Left lung (tissue), 14 donors: ENCODE measurements at places on chromosomes 16 and 17.
A peak's percentile ranks its signal among the peaks of the same experiment; 100 is the strongest.

- DNase-seq: peak; percentile 8
Observed at GRCh38 chr17:49290690-49291359, 60.2 kb upstream of the PHOSPHO1 start.

DNA sequence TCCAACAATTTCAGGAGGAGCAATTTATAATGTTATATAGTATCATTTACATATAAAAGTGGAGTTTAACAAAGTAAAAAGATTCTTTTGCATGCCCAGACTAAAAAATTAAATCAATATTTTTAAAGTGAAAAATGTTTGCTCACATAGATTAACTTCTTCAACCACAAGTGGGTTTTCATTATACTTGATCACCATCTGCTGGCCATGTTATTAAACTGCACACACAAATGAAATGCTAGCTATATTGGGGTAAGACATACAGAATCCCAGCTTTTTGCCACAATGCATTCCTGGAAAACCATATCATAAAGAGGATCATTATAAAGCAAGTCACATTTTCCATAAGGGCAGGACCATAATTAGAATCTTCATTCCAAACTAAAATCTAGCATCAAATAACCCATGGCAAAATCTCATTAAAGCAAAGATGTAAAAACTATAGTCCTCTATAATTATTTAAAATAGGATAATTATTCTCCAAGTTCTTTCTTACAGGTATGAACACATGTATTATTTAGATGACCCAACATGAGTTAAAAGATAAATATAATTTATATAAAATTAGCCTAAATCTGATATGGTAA is 26.3 kb downstream of the CEP112 start:
- no peak for DNase-seq

DNA sequence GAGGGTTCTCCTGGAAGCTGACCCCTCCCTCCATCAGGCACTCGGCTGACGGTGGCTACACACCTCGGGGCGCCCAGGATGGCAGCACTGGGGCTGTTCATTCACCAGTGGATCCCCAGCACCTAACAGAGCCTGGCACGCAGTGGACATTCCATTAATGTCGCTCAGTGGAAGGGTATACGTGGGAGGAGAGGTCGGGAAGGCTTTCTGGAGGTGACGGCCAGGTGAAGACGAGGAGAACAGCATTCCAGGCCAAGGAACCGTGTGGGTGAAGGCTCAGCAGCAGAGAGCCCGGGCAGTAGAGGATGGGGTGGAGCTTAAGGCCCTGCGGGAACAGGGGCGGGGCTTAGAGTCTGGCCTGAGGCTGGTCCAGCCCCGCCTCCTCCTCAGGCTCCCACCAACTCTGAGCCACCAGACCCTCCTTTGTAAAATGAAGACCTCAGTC is 2.5 kb upstream of the HS3ST6 start:
- no peak for DNase-seq

GRCh38 chr16:87483481-87483880 is 9.3 kb downstream of the ZCCHC14 start:
- no peak for DNase-seq

GRCh38 chr17:46917041-46917440 is 5.9 kb upstream of the GOSR2 start:
- DNase-seq: no peak

DNA sequence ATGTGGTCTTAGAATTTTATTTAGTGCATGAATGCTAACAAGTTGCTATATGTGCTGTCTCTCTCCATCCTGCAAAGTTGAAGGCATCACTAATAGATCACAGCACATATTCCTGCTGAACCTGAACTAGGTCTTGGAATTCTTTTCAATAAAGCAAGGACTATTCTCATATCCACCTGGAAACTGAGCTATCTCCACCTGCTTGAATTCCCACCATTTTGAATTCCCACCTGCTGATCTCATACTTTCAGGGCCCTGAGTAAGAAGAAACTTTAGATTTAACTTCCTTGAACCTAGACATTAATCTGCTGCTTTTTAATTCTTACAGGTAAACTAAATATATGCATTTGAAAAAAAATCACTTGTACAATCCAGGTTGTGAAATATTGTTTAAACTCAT is 445.3 kb upstream of the CCL2 start:
- DNase-seq: no peak

DNA sequence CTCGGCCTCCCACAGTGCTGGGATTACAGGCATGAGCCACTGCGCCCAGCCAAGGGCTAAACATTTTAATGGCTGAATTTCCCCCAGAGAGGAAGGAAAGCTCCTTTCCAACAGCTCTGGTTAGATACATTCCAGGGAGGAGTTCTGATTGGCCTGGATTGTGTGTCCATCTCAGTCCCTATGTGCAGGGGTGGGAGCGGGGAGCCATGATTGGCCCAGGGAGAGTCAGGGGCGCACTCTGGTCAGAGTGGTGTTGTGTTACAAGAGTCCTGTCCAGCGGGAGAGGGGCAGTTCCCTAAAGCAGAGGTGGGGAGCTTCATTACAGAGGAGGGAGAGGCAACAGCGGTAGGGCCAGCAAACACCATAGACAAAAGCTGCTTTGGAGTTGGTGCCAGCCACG is 75.0 kb downstream of the RAP1GAP2 start:
- no peak for DNase-seq

GRCh38 chr17:4782652-4783051 is 3.5 kb downstream of the VMO1 start:
- peak; percentile 38 for DNase-seq

DNA sequence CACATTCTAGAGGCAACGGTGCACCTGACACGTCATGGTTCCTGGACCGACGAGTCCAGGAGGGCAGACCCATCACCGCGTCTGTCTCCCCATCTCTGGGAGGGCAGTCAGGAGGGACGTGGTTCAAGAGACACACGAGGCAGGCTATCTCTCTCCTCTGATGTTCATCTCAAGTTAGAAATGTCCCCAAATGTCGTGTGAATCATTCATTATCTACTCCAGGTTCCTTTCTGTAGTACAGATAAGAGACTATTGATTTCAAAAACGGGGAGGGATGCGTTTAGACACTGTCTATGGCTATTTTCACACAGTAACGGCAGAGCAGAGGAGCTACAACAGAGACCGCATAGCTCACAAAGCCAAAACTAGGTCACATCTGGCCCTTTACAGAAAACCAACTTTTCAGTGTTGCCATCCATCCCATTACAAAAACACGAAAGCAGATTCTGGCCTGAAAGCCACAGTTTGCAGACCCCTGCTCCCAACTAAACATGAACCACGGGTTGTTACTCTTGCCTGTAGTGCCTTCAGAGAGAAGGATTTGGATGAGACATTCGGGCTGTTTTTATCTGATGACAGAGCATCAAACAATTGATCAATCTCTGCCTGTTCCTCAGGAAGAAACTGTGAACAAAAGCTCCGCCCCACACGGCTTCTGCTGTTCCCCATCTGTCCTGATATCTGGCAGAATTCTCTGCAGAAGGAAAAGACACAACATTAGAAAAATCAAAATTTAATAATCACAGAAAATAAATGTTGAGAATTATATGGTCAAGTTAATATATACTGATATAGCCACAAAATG is 6.8 kb downstream of the MEAK7 start:
- DNase-seq: no peak

DNA sequence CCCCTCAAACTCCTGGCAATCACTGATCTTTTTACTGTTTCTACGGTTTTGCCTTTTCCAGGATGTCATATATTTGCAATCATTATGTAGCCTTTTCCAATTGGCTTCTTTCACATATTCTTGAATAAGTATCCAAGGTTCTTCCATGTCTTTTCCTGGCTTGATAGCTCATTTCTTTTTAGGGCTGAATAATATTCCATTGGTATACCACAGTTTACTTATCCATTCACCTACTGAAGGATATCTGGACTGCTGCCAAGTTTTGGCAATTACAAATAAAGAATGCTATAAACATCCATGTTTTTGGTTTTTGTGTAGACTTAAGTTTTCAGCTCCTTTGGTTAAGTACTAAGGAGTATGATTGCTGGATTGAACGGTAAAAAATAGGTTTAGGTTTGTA is 16.0 kb downstream of the GPATCH8 start:
- DNase-seq: no peak

DNA sequence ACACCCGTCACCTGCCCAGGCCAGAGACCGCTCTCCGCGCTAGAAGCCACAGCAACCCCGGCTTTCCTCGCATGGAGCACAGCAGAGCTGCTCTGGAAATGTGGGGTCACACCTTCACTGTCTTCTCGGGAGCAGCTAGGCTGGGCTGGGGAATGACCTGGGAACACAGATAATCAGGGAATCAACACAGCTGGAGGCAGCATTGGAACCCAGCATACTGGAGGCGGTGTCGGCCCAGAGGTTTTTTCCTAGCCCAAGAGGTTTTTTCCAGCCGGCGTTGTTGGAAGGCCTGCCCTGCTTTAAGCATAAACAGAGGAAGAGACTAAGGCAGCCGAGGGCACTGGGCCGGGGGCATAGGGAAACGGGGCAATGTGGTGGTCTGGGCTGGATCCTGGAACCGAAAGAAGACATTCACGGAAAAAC is 791 bp upstream of the PLD6 start:
- DNase-seq: no peak

DNA sequence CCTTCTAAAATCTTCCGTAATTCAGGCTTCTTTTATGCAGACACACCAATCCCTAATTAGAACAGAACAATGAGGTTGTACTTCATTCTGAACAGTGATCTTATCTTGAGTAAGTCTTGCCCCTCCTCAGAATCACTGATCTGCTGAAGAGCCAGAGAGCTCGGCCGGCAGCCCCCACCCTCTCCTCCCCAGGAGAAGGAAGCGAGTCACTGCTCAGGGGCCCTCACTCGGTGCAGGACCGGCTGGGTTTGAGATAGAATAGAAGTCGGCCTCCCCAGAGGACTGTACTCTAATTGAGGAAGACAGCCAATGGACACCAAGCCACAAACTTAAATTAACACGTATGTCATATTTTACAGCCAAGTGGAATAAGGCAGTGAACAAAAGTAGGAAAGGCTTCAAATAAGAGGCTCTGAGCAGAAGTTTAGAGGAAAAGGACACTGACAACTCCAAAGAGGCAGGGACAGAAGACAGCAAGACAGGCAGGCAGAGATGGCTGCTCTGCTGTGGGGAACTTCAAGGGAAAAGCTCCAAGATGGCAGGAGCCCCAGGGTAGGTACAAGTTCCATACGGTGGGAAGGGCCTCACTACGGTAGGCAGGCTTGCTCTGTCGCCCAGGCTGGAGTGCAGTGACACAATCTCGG is 18.6 kb downstream of the CREBBP start:
- no peak for DNase-seq

DNA sequence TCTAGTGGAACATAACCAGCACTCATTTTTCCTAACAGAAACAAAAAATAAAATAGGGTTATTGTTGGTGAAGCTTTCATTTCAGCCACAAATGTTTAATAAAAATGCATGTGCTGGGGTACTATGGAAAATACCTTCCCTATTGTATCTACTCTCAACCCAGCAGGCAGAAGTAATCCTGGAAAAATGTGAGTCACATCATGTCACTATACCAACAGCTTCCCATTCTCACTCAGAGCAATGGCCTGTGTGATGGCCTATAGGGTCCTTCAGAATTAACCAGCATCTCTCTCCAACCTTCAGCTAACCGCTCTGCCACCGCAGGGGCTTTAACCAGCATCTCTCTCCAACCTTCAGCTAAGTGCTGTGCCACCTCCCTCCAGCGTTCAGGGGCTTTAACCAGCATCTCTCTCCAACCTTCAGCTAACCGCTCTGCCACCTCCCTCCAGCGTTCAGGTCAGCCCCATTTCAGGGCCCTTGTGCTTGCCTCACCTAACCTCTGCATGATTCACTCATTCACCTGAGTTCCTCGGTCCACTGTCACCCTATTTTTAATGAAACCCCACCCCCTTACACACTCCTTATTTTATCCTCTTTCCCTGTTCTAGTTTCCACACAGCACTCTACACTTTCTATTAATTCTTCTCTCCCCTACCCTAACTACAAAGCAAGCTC is 34.0 kb downstream of the UBE2G1 start:
- no peak for DNase-seq

- no peak for DNase-seq
Observed at GRCh38 chr17:82112181-82112913, 14.3 kb upstream of the FASN start.

- DNase-seq: no peak
Observed at GRCh38 chr17:61809816-61810392, 53.4 kb downstream of the BRIP1 start.

- DNase-seq: no peak
Observed at GRCh38 chr16:87924041-87924810, 12.1 kb downstream of the CA5A start.

DNA sequence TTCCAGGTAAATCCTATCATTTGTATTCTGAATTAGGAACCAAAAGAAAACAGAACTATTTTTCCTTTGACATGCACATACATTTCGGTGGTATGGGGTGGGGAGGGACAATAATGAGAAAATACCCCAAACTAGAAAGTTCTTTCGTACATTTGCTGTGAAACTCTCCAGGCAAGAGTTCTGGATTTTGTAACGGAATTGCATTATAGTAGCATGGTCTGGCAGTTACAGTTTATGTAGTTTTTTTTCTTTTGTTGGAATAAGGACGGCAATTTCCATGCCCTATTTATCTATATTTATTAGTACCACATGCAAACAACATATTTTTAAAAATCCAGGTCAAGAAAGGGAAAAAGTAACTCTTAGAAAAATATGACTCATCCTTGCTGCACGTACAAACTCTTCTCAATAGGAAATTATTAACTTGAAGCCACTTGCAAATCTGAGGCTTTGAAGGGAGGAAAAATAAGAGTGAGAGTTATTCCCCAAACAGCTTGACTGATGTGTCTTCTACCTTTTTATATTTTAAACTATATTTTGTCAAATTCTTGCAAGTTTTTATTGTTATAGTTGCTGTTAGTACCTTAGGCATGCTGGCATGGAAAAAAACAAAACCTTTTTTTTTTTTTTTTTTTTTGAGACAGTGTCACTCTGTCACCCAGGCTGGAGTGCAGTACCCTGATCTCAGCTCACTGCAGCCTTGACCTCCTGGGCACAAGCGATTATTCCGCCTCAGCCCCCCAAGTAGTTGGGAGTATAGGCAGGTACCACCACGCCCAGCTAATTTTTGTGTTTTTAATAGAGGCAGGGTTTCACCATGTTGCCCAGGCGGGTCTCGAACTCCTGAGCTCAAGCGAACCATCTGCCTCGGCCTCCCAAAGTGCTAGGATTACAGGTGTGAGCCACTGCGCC is 69.3 kb downstream of the WWP2 start:
- DNase-seq: no peak

DNA sequence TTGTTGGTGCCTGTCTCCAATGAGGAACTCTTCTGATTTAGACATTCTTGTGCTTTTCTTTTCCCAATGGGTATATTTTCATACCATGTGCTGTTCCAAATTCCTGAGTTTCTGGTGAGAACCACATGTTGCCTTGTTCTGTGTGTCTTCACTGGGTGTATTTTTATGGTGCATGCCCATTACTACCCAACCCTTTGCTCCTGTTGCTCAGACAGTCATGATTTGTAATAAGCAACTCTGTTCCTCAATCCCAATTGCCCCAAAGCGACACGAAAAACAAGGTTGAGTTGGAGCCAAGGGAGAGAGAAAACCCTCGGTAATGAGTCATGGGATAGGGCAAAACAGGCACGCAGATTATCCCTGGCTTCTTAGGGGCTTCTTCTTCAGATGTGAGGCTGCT is 101.8 kb downstream of the ABCA8 start:
- no peak for DNase-seq

- DNase-seq: no peak
Observed at GRCh38 chr17:77594416-77595209, 363.9 kb upstream of the TNRC6C start.
